ENCODE measurements at places on chromosomes 2 and 18.

DNA sequence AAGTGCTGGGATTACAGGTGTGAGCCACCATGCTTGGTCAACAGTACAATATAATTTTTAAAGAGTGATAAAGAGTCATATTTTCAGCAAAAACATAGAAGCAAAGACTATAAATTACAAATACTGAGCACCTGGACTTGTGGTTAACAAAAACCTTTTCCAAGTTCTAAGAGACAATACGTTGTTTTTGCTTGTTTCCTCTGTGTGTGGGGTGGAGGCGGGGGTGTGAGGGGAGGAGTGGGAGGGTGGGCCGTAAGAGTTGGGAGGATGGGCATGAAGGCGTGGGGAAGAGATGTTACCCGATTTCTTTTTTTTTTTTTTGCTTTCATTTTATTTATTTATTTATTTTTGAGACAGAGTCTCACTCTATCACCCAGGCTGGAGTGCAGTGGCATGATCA lies 78.0 kb upstream of the WIPF1 start:
- no peak for DNase-seq

GRCh38 chr18:76251691-76252090 lies 243.4 kb downstream of the ZNF516 start:
- DNase-seq, result no peak

GRCh38 chr2:190121971-190122370 lies 59.4 kb upstream of the MSTN start:
- DNase-seq, result no peak

DNA sequence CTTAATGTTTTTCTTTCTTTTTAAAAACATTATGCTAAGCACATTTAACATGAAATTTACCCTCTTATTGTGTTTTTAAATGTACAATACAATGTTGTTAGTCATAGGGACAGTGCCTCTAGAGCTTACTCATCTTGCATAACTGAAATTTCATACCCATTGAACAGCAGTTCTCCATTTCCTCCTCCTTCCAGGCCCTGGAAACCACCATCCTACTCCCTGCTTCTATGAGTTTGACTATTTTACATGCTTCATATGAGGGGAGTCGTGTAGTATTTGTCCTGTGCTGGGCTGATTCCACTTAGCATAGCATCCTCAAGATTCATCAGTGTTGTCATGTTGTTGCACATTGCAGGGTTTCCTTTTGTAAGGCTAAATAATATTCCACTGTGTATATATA lies 92.6 kb downstream of the SPATS2L start:
- DNase-seq, result no peak

- DNase-seq, result no peak
Measured at GRCh38 chr2:231111987-231112386, 12.9 kb downstream of the HTR2B start.

DNA sequence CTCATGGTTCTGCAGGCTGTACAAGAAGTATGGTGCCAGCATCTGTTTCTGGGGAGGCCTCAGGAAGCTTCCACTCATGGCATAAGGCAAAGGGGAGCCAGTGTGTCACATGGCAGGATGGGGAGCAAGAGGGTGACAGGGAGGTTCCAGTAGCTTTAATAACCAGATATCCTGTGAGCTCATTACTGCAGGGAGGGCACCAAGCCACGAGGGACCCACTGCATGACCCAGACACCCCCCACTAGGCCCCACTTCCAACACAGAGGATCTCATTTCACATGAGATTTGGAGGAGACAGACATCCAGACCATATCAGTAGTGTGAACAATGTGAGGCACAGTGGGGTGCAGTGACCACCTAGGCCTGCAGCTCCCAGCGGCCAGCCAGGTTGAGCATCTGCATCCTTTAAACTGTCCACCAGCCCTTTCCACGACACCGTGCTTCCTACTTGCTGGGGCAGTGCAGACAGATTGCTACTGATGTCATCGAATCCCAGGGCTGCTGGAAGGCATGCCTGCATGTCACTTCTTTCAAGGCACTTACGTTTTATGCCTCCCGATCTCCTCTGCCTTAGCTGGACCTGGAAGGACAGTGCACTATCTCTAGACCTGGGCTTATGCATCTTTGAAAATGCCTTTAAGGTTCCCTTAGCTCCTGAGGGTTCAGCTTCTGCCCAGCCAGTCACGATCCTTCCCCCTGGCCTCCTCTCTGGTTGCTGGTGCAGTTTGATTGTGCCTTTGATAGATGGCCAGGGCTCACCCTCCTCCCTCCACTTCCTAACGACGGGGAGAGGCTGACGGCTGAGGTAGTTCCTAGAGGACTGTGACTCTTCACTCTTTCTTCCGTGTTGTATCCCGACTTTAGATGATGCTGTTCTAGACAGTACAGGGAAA lies 174.3 kb downstream of the FAM210A start:
- DNase-seq, result no peak

DNA sequence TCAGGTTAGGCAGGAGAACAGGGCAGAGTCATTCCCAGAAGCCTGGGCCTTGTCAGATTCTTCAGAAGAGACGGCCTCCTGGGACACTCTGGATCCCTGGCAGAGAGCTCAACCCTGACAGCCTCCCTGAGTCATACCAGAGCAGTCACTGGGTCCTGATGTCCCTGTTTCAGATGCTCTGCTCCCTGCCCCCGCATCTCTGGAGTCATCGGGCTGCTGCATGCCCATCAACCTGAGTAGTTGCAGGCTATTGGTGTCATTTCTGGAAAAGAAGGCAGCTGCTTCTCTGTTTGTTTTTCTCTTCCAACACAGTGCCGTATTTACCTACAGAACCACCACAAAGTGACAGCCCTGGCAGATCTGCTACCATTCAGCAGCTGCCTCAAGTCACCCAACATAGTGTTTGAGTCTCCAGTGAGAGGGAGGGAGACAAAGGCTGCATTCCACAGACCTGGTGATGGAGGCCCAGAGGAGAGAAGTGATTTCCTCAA lies 145.1 kb downstream of the B3GNT2 start:
- no peak for DNase-seq

GRCh38 chr2:231931481-231931915 lies 5.3 kb upstream of the NPPC start:
- no peak for DNase-seq

DNA sequence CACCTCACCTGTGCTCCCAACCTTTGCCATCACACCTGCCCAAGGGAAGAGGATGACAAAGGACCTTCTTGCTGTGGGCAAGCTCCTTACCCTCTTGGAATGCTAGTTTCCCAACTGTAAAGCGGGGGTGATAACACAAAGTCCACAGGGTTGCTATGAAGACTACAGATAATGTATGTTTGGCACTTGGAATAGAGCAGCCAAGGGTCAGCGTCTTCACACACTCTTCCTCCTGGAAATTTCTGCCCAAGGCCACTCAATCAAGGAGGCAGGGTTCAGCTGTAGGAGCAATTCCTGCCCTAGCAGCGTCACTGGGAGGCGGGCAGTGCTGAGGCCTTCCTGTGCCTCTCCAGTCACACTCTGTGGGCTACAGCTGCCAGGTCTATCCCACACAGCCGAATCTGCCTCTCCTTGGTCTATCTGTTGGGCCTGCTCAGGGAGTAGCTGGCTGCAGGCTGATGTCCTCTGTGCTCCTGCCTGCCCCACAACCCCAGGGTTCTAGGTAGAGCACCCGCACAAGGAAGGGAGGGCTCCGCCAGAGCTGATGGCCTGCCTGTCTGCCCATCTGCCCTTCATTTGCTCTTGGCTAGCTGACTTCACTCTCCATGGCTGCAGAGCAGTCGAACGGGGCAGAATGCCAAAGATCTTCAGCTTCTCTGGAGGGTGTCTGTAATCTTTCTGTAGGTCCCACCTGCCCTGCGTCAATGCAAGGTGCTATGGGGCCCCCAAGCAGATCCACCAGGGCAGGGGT lies 91.9 kb downstream of the MRO start:
- DNase-seq, result no peak

GRCh38 chr2:127351603-127352002 lies 36.2 kb downstream of the MAP3K2 start:
- no peak for DNase-seq

- DNase-seq, result no peak
Measured at GRCh38 chr2:23397478-23397877, 12.5 kb downstream of the KLHL29 start.

- no peak for DNase-seq
Measured at GRCh38 chr18:42893977-42894376, 221.5 kb downstream of the RIT2 start.

DNA sequence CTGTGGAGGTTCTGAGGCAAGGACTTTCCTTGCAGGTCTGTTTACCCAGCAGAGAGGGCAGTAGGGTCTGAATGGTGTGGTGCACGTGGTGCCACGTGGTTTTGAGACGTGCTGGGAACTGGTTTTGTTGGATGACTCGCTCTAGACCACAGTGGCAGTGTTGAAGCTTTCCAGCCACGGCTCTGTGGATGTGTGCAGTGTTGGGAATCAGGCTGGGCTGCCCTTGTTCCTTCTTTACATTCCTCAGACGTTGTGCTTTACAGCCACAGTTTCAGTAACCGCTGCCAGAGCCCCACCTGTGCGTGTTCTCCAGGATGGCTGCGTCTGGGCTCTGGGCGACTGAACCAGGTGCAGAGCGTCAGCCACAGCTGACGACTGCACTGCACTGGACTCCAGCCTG lies 8.2 kb downstream of the CTDP1 start:
- DNase-seq, result no peak

DNA sequence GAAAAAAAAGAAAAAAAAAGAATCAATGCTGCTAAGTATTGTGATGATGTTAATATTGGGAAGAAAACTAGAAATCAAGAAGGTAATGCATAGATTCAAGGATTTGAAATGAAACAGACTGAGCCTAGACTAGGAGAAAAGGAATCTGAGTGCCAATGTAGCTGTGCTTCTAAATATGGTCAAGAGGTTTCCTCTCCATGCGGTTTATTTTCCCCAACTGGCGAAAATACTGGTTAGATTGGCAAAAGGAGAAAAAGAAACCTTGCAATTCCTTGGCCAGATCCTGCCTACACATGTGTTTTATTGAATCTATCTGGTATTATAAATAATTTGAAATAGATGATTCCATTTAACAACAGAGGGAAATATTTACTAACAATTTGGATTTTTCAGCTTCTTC lies 5.7 kb downstream of the SCN3A start:
- DNase-seq, result no peak

- no peak for DNase-seq
Measured at GRCh38 chr2:120561379-120562035, 174.2 kb upstream of the GLI2 start.

DNA sequence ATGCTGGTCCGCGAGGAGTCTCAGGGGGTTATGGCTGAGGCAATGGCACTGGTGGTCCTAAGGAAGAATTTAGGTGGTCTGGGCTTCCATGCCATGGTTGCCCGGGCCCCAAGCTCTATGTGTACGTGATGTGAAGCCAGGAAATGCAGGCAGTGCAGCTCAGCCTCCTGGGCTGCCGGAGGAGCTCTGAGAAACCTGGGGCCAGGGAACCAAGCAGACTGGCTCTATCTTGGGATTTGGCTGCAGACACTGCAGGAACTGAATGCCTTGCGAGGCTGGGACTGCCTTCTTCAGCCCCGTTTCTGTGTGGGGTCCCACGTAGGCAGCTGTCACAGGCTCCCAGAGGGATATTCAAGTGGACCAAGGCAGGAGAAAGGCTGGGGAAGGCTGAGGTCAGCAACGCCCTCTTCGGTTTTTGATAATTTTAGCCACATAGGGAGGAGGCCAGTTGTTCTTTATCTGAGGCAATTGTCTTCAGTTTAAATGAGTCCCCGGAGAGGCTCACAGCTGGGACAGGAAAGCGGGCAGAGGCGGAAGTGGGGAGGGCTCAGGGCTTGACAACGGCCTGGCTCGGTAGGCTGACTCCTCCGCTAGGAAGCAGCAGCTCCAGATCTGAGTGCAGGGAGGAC lies 77.7 kb downstream of the RHOB start:
- DNase-seq, result no peak

DNA sequence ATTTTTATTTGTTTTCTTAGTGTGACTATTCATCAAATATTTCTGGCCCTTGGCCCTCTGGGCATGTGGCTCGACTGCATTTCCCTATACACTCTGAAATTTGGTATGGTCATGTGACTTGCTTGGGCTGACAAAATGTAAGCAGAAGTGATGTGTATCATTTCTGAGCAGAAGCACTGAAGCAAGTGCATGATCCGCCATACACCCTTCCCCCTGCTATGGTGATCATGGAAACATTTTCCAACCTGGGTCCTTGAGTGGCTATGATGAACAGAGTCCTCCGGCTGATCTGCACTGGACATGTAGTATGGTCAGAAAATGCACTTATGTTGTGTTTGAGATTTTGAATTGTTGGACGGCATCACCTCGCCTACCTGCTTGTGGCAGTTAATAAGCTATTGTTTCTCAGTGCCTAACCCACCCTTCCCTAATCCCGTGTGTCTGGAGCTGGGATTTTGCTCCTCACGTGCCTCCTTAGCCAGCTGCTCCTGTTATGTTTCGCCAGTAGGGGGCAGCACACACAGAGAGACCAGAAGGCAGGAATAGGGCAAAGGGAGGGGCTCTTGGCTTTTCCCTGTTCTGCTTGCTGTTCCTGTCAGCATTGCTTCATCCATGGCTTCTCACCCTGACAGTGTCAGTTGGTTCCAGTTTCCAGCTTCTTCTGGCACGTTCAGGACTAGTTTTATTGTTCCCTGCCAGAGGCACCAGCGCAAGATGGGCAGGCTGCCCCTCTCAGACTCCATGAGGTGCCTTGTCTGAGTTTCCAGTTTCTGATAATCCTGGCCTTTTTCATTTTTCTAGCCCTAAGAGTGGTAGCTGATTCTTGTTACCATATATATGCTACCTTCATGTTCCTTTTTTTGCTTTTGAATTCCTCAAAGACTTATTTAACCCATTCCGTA lies 207.4 kb downstream of the ARL6IP6 start:
- DNase-seq, result peak; percentile 63

DNA sequence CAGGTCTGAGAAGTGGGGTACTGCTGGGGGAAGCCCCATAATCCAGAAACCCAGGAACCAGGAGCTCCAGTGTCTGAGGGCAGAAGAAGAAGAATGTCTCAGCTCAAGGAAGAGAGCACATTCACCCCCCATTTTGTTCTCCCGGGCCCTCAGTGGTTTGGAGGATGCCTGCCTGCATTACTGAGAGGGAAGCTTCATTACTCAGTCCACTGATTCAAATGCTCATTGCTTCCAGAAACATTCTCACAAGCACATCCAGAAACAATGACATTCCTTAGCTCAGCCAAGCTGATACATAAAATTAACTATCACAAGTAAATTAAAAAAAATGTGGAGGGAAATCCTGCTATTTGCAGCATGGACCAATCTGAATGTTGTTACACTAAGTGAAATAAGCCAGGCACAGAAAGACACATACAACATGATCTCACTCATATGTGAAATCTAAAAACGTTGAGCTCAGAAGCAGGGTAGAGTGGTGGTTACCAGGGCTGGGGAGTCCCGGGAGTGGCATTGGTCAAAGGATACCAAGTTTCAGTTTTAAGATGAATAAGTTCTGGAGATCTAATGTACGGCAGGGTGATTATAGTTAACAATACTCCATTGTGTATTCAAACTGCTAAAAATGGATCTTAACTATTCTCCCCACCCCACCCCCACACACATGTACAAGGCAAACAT lies 459.3 kb downstream of the GALR1 start:
- DNase-seq, result no peak

- no peak for DNase-seq
Measured at GRCh38 chr2:235949567-235950472, 218.4 kb downstream of the GBX2 start.

DNA sequence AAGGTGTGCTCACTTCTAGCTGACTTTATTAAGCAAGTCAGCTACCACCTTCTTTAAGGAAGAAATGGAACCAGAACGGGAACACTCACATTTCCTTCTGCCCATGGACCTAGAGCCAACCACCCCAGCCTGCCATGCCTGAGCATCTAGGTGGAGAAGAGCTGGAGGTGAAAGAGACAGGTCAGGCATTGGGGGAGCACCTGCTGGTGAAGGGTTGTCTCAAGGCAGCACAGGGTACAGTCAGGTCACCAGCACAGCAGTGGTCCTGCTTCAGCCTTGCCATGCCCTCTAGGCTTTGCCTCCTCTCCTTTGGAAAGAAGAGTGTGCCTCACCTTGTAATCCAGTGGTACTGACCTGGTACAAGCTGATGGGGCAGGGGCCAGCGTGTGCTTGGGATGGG lies 107.9 kb downstream of the KCNF1 start:
- DNase-seq, result no peak
